Left renal cortex interstitium (tissue), 4 donors: ENCODE measurements at places on chromosomes 4 and X. TPM values are rescaled to one million over a fixed set of nuclear protein-coding genes. Genes with fewer than 3 reads are reported as not detected.
A peak's percentile ranks its signal among the peaks of the same experiment; 100 is the strongest.

GRCh38 chr4:8504279-8505007, 63.9 kb downstream of the TRMT44 start:
- no peak for DNase-seq

DNA sequence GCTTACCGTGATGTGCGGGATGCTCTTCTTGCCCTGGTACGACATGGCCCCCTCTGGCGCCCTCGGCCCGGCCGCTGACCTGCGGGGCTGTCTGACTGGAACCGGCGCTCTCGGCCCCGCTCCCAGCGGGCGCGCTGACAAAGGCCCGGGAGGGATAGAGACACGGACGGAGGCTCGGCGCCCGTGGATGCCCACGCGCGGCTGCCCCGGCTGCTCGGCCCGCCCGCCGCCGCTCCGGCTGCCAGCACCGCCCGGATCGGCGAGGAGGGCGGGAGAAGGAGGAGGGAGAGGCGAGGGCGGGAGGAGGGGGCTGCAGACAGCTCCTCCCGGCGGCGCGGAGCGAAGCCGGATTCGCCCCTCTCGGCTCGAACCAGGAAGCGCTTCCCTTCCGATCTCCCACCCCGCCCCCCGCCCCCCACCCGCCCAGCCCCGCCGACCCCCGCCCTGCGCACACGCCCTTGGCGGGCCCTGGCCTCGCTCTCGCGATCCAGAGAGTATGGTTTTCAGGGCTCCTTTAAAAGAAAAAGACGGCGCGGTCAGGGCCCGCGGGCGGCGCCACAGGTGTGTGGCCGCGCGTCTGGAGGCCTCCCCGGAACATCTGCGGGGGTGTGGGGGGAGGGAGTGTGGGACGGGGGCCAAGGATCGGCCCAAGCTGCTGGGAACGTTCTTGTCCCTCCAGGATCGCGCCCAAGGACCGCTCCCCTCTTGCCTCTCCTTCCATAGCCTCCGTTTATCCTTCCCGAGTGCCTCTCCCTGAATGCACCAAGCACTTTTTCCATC, 4.5 kb downstream of the CRMP1 start:
- no peak for DNase-seq

- no peak for DNase-seq
Measured at GRCh38 chr4:15695729-15696128, 7.1 kb upstream of the BST1 start.

GRCh38 chr4:25919676-25920075, 5.7 kb downstream of the SMIM20 start:
- no peak for DNase-seq

DNA sequence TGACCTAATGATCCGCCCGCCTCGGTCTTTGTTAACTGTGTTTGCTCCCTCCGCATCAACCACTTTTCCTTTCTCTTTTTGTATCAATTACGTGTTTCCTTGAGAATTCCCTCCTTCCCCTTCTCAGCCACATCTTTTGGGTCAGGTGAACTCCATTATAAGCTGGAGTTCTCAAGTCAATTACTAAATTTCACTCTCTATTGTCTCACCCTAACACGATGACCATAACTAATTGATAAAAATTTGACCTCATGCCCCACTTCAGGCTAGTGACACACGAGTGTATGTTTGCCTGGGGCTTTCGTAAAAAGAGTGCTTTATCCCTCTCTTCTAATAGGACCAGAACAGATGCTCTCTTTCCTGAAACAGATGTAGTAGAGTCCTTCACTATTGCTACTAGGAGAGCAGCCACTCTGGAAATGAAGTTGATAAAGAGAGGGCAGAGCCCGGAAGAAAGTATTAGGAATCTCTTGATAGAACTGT, 403.6 kb upstream of the ANXA10 start:
- no peak for DNase-seq

DNA sequence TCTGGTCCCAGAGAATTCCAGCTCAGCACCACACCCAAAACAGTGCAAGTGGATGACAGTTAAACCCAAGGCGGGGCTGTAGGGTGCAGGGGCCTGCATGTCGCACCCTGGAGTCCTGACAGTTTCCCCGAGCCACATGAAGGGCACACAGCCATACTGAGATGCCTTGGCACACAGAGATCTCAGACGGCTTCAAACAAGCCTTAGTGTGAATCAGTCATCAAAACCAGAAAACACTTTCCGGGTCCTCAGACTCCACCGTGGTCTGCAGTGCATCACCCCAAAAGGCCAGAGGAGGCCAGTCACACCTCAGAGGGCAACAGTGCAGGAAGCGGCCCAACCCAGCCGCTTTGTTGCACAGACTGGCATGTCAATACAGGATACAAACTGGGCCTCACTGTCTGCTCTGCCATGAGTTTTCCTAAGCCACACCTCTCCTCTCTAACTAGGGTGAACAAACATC, 64.6 kb upstream of the ENPP6 start:
- no peak for DNase-seq

AR gene
- polyA plus RNA-seq: 3.8 TPM

BMPR1B gene
- polyA plus RNA-seq: 23.8 TPM

PAGE4 gene
- 1.5 TPM for polyA plus RNA-seq

GRCh38 chr4:102945066-102945465, 74.4 kb downstream of the SLC9B1 start:
- DNase-seq: no peak

- DNase-seq: no peak
Measured at GRCh38 chr4:38576767-38577166, 87.2 kb upstream of the KLF3 start.

NRK gene
- polyA plus RNA-seq: 15.2 TPM

- no peak for DNase-seq
Measured at GRCh38 chrX:148385471-148385870, 114.9 kb upstream of the AFF2 start.

- DNase-seq: peak; percentile 79
Measured at GRCh38 chr4:1248245-1249147, at the start of gene CTBP1. Gene CTBP1 (minus strand): TSS chr4:1249130. CDS start chr4:1241331, 7,799 bp downstream.

GRCh38 chrX:13253223-13253622, 66.6 kb downstream of the ATXN3L start:
- no peak for DNase-seq

DNA sequence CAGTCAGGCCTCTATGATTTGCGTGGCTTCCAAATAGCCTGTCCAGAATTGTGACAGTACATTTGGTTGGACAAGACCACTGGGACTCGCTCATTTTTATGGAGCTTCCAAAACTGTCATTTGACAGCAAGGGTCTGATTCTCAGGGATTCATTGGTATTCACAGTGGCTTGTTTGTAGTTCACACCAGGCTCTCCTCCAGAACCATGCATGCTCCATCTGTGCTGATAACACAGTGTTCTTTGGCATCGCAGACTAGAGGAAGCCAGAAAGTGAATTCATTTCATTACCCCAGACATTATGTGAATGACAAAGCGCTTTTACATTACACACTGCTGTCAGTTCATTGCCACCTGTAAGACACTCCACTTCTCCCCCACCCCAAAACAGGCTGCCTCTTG, 208.3 kb downstream of the ARHGAP10 start:
- DNase-seq: no peak

DNA sequence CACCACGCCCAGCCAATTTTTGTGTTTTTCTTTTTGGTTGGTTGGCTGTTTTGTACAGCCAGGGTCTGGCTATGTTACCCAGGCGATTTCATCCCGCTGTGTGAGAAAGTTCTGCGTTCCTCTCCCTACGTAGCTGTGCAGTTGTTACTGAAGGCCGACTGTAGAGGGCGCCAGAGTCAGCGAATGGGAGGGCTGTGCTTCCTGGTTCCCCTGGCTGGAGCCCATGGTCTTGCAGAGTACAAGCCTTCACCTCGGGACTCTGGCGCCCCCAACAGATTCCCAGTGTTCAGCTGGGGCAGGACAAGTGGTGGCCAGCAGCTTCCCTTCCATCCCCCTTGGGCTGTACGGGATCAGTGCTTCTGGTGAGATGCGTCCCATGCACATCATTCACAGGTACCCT, 5.6 kb upstream of the CT45A1 start:
- no peak for DNase-seq

PRDM5 gene
- polyA plus RNA-seq: 18.8 TPM

DNA sequence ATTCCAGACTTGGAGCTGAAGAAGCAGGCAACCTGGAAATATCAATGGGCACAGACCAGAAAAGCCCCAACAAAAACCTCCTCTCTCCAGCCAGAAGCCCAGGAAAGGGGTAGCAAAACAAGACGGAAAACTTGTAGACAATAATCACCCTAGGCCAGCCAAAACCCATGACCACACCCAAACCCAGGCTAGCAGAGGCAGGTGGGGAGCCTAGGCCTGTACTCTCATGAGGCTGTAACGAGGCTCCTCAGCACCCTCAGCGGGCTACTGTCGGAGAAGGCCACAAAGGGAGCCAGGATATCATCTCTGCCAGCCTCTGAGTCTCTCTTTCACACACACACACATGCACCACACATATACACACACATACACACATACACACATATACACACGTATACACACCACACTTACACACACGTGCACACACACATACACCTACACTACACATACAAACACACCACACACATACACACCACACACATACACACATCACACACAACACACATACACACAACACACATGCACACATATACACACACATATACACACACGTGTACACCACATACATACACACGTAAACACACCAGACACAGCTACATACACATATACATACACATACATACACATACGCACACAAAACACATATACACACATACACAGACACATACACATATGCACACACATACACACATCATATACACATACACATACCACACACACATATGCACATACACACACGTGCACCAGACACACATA, 90.6 kb downstream of the FHDC1 start:
- no peak for DNase-seq
